NCI-H2171 (cell line): ENCODE measurements at places on chromosomes 7 and 10.

DNA sequence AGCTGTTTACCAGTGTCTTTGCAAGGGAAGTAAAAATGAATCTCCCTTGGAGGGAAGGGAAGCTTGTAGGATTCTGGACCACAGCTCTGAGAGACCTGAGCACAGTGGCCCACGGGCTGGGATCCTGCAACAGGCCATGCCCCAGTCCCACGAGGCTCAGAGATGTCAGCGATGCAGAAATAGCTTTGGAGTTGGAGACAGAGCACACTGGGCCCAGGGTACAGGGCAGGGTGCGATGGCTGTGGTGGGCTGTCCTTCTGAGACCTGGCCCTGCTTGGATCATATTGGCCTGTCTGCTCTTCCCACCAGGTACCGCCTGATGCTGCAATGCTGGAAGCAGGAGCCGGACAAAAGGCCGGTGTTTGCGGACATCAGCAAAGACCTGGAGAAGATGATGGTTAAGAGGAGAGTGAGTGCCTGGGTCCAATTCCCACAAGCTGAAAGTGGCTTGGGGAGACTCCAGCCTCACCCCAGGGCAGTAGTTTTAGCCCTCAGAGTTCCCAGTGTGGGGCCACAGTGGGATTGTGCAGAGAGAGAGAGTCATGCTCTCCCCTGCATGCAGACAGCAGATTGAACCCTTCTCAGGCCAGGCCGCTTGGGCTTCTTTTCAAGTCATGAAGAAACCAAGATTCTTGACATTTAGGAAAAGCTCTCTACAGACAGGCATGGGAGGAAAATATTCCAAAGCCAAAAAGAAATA is 13.5 kb upstream of the CSGALNACT2 start:
- no peak for DNase-seq

DNA sequence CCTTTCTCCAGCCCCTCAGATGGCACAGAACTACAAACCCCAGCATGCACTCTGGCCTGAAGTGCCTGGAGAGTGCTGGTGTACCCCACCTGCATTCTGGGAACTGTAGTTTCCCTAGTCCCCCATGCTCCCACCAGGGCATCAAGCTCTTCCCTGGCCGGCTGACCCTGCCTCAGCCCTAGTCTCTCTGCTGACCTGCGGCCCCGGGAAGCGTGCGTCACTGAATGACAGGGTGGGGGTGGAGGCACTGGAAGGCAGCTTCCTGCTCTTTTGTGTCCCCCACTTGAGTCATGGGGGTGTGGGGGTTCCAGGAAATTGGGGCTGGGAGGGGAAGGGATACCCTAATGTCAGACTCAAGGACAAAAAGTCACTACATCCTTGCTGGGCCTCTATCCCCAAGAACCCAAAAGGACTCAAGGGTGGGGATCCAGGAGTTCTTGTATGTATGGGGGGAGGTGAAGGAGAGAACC is 2.1 kb downstream of the NOS3 start:
- peak; percentile 44 for DNase-seq

DNA sequence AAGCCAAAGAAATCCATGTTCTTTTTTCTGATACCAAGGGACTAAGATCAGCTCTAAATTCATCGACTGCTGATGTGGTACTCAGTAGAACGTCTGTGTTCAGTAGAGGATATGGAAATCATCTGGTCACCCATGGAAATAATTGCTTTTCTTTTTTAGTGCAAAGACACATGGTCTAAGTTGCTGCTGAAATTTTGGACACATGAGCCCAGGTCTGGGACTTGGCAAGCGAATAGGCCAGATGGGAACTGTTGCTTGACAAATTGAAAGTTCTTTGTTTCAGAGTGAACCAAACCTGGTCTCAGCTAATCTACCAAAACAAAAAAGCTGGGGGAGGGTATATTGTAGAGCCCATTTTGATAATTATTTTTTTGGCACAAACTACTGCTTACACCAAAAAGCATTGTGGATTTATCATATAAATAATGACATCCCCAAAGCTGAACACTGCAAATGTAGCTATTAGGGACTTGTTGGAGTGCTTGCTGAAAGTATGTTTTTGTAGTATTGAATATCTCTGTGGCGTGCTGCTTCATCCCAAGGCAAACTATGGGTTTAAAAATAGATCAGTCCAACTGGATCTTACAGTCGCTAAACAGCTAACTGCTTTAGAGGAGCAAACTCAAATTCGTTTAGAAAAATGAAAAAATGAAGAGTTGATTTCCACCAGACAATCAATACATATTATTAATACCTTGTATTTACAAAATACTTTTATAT is 144.7 kb downstream of the TRIL start:
- peak; percentile 27 for DNase-seq

DNA sequence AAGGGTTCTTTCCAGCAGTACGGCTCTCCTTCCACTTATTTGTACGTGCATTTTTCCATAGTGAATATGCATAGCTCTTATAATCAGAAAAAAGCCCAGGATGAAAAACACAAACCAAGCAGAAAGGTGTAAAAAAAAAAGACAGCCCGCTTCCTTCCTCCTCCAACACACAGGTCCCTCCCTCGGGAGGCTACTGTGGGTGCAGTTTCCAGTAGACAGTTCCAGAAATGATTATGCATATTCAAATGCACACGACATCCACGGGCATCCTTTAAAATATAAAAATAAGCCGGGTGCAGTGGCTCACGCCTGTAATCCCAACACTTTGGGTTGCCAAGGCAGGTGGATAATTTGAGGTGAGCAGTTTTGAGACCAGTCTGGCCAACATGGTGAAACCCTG is 59.9 kb downstream of the TNRC18 start:
- no peak for DNase-seq

DNA sequence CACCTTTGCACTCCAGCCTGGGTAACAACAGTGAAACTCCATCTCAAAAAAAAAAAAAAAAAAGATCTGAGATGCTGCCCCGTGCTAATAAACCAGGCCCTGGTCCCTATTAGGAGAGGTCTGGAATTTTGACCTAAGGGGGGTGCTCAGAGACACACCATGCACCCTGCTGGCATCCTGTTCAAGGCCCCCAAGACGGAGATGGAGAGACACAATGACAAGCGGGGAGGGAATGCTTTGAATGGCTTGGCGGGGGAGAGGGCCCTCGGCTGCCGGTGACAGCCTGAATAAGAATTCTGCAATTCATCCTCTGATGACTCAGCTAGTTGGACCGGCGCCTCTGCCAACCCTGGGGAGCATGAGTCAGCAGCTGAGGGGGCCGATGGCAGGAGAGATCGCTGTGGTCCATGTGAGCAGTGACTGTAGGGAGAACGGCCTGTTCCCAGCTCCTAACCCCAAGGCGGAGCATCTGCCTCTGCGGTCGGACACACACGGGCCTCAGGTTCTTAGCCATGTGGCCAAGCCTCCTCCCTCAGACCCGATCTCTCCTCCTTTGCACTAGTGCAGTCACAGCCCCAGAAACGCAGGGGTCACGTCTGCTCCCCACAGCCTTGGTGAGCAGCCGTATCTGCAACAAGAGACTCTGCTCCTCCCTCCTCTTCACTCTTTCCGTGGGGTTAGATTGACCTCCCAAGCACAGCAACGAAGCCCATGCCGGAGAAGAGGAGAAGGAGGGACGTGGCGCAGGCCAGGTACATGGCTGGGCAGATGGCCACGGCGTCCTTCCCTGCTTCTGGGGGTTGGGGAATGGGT is 14.9 kb downstream of the TRIM56 start:
- DNase-seq = peak; percentile 17
